HFFc6 (cell line): ENCODE measurements at places on chromosomes 7 and 10. TPM values are rescaled to one million over a fixed set of nuclear protein-coding genes. Genes with fewer than 3 reads are reported as not detected.

Gene MAT1A
- total RNA-seq: not detected in 3 replicates

Gene THSD7A
- not detected in 3 replicates for total RNA-seq

- DNase-seq: peak; percentile 30
These were observed 5.3 kb upstream of the LRRC61 start for GRCh38 chr7:150317748-150318444.

GRCh38 chr7:80432166-80432565 is 79.7 kb downstream of the GNAT3 start:
- no peak for DNase-seq

- DNase-seq: no peak
These were observed 387.9 kb downstream of the DPP6 start for GRCh38 chr7:154440058-154440457.
